Caco-2 (cell line): ENCODE measurements at places on chromosomes 3 and 15.

GRCh38 chr3:141950572-141951493 lies 74.4 kb downstream of the ATP1B3 start:
- DNase-seq = no peak

- no peak for DNase-seq
Measured at GRCh38 chr15:85623315-85624049, 171.2 kb downstream of the KLHL25 start.

DNA sequence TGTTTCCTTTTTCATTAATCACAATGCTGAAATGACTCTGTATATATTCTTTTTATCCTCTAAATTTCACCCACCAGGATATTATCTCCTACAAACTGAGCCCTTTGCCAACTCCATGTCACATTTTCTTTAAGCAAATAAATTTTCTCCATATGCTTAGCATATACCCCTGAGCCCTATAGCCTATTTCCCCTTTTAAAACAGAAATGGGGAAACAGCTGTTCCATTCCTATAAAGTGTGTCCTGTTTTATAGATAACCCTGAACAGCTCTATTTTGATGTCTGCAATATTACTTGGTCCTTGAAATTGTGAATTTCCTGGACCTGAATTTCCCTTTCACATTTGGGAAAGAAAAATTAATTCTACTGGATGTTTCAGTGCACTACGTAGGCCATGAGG lies 15.6 kb upstream of the FILIP1L start:
- DNase-seq = no peak

DNA sequence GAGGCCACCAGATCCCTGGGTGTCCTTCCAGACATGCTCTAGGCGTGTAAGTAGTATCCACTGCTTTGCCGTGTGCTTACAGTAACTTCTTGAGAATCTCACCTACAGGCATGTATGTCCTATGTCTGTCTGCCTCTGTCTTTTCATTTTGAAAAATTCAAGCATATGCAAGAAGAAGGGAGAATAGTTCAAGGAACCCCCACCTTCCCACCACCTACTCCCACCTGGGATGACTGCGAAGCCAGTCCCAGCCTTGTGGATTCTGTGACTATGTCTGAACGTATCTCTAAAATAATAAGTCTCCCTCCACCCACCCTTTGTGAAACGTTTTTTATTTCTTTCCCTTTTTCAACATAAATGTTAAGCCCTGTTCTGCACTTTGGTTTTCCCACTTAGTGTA lies 15.0 kb downstream of the CHST13 start:
- DNase-seq = no peak

- no peak for DNase-seq
Measured at GRCh38 chr15:69824075-69824876, 273.4 kb downstream of the TLE3 start.

- no peak for DNase-seq
Measured at GRCh38 chr15:69725275-69725674, 272.7 kb downstream of the RPLP1 start.

- DNase-seq = peak; percentile 9
Measured at GRCh38 chr3:160134454-160134853, 90.8 kb upstream of the C3orf80 start.
